Activated T-cell treated with anti-CD3 and anti-CD28 coated beads, Interleukin-2, amount 50 U/mL, for 72 hours (primary cell): ENCODE measurements at places on chromosomes 1 and 21. TPM values are rescaled to one million over a fixed set of nuclear protein-coding genes. Genes with fewer than 3 reads are reported as not detected.

DNA sequence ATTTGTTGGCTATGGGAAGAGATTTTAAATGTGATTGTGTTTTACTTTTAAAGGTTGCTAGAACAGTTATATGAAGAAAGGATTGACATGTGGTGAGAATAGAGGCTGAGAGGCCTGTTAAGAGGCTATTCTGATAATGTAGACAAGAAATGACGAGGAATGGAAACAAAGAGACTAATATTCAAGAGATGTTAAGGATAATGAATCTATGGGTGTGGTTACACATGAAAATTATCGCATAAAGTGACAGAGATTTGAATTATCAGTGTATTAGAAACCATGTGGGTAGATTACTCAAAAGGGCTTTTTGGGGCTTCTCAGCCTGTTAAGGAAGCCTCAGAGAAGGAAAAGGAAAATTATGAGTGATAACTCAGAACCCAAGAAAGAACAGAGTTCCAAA, 120.4 kb downstream of the MACF1 start:
- peaks cover 10% of the 10 kb centered on the region for H3K36me3 ChIP-seq
- no peak overlapping the region for H3K27ac ChIP-seq
- H3K4me3 ChIP-seq, result no peak overlapping the region
- H3K27me3 ChIP-seq, result no peaks in the 10 kb centered on the region
- DNase-seq, result no peak

DNA sequence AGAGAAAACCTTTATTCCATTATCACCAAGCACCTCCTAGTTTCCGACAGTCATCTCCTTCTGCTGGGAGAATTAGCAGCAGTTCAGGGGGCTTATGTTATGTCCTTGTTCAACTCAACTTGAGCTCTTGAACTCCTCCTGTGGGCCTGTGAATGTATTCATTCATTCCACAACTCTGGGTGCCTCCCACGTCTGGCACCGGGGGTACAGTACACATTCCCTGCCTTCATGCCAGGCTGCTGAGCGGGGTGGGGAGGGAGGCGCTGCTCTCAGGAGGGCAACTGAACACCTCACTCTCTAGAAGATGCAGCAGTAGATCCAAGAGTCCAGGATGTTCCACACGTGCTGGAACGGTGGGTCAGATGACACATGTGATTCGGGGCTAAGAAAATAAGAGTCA, 4.3 kb upstream of the MX2 start:
- no peaks in the 10 kb centered on the region for H3K27me3 ChIP-seq
- H3K4me1 ChIP-seq, result peaks cover 12% of the 10 kb centered on the region
- no peak overlapping the region for H3K27ac ChIP-seq
- DNase-seq, result no peak

- H3K27me3 ChIP-seq, result no peaks in the 10 kb centered on the region
- peaks cover 23% of the 10 kb centered on the region for H3K4me1 ChIP-seq
- peak overlapping the region; percentile 77 for H3K27ac ChIP-seq
- H3K36me3 ChIP-seq, result no peaks in the 10 kb centered on the region
These were observed 52.0 kb upstream of the KCNA3 start for GRCh38 chr1:110726755-110727154.

- H3K4me1 ChIP-seq, result no peaks in the 10 kb centered on the region
- no peak overlapping the region for H3K27ac ChIP-seq
- no peak for DNase-seq
- H3K27me3 ChIP-seq, result no peaks in the 10 kb centered on the region
These were observed 496.6 kb downstream of the DPYD start for GRCh38 chr1:97424209-97424608.

Gene KIF17
- total RNA-seq, result not detected

Gene RPTN
- total RNA-seq, result not detected
